ENCODE measurements at places on chromosomes 13 and 19.

- no peak for DNase-seq
These were observed 82.1 kb downstream of the STOML3 start for GRCh38 chr13:38908574-38908973.

GRCh38 chr19:51803519-51803918, 8.6 kb downstream of the FPR3 start:
- DNase-seq, result no peak

- no peak for DNase-seq
These were observed 21.3 kb upstream of the MIR17HG start for GRCh38 chr13:91326146-91326545.

DNA sequence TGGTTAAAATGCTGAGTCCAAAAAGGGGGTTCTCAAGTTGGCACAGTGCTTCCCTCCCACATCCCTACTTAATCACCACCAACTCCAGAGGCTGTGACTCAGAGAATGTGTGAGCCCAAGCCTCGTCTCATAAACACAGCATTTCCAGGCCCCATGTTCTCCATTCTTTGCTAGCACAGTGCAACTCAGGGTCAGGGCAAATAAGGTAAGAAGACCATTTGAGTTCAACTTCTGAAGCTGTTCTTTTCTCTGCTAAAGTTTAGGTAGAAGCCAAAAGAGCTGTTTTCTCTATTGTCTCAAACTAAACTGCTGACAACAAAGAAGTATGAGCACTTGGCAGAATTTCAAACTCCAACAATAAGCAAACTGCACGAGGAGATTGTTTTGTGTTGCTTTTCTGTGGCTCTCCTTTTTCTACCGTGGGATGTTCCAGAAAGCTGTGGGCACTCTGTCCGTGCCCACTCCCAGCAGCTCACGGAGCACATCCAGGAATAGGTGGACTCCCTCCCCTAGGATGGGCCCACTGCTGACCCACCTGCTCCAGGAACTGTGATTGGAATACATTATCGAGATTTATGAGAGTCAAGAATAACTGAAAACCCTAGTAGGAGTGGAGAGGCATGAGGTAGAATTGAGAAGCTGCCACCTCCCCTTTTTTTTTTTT, 494.3 kb downstream of the COG6 start:
- no peak for DNase-seq

- DNase-seq, result no peak
These were observed 4.6 kb upstream of the ASPDH start for GRCh38 chr19:50518091-50519005.

GRCh38 chr19:1854542-1855039, 6.3 kb upstream of the REXO1 start:
- DNase-seq, result no peak

DNA sequence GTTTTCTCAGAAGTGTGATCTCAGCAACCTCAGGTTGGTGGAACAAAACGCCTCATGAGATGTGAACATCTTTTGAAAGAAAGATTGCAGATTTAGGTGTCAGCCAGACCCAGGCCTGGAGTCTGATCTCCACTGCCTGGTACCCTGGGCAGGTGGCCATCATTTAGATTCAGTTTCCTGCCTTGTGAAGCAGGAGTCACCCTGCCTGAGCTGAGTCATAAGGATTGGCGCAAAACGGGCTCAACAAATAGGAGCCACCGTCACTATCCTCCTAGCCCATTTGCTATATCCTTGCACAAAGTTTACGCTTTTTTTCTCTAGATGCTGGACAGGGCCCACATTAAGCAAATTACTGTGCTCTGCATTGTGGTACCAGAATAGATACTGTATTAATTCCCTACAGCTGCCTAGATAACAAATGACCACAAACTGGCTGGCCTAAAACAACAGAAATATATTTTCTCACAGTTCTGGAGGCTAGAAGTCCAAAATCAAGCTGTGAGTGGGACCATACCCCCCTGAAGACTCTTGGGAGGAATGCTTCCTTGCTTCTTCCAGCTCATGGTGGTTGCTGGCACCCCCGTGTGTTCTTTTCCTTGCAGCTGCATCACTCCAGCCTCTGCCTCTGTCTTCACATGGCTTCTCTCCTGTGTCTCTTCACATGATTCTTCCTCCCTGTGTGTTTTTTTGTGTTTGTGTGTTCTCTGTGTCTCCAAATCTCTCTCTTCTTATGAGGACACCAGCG, 38.2 kb downstream of the TNFSF11 start:
- DNase-seq, result no peak

DNA sequence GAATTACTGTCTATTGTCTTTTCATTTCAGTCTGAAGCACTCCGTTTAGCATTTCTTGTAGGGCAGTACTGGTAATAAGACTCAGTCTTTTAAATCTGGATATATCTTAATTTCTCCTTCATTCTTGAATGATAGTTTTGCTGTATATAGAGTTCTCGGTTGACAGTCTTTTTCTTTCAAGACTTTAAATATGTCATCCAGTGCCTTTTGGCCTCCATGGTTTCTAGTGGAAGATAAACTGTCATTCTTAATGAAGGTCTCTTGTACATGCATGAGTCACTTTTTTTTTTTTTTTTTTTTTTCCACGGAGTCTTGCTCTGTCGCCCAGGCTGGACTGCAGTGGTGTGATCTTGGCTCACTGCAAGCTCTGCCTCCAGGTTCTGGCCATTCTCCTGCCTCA, 27.2 kb upstream of the ZDHHC20 start:
- no peak for DNase-seq

DNA sequence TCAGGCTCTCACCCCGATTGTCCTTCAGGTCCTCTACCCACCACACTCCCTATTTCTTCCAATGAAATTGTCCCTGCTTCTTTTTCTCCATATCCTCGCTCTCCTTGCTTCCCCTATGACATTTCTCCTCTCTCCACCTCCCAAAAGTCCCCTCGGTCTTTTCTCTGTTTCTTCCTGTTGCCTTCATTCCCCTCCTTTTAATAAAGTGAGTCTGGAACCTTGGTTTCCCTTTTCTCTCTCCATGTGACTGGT, 676 bp upstream of the ZNF574 start:
- DNase-seq, result no peak

Measured in GDM1 (cell line).